ENCODE measurements at places on chromosomes 3 and 15.

GRCh38 chr3:171749124-171749523 is 61.2 kb downstream of the PLD1 start:
- DNase-seq = no peak

- DNase-seq = no peak
Measured at GRCh38 chr3:4643904-4644547, 150.9 kb downstream of the ITPR1 start.

GRCh38 chr3:150130404-150131100 is 159.9 kb upstream of the PFN2 start:
- no peak for DNase-seq

- no peak for DNase-seq
Measured at GRCh38 chr3:175398676-175399075, 539.5 kb downstream of the NAALADL2 start.

All from pulmonary artery endothelial cell (primary cell).